CD4-positive, alpha-beta memory T cell (primary cell): ENCODE measurements at places on chromosomes 11 and 22.

GRCh38 chr11:73838443-73839122 is 38.1 kb downstream of the COA4 start:
- DNase-seq: no peak

DNA sequence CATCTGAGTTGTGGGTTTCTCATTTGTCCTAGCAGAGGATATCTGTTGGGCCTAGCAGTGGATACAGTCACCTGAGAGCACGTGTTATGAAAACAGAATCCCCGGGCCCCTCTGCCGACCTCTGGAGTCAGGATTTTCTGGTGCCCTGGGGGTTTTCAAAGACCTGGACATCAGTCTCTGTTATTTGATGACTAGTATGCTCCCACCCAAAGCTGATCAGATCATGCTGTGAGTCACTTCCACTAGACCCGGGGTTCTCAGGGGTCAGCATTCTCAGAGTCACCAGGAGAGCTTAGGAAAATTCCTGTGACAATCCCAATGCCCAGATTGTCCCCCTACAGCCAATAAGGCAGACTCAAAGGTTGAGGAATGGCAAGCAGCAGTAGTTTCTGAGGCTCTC is 38.7 kb downstream of the KCNJ1 start:
- no peak for DNase-seq

DNA sequence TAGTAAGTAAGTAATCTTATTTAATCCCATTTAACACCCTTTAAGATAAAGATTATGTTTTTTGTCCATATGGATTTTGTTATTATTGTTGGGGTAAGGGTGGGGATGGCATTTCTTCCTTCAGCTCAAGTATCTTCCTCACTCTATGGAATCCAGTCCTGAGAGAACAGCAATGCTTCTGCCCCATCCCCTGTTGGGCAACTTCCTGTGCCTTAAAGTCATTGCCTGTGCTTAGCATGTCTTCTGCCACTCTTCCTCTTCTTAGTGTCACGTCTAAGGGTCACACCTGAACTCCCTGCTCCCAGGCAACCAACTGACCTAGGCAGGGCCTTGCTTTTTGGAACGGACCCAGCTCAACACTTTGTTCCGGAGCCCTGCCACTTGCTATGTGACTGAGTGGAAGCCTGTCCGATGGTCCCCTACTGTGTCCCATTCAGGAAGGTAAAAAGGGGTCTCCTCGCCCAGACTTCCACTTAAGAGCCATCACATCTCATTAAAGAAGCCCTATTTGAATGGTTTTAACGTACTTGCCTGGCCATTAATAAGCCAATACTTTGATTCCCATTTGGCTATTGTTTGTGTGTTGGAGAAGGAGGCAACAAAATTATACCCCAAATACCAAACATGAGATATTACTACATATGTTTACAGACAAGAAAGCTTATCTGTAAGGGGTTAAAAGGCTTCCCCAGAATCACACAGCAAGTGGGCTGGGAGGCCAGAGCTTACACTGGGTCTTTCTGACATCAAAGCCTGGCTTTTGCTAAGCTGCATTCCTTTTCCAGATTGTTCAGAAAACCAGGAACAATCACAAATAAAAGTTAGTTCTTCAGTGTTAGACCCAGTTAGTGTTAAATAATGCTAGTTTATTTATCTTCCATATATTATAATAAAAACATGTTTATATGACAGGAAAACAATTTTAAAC is 59.2 kb downstream of the RAB38 start:
- DNase-seq: no peak

- no peak for DNase-seq
Measured at GRCh38 chr11:36400766-36401455, 104.8 kb downstream of the PRR5L start.

DNA sequence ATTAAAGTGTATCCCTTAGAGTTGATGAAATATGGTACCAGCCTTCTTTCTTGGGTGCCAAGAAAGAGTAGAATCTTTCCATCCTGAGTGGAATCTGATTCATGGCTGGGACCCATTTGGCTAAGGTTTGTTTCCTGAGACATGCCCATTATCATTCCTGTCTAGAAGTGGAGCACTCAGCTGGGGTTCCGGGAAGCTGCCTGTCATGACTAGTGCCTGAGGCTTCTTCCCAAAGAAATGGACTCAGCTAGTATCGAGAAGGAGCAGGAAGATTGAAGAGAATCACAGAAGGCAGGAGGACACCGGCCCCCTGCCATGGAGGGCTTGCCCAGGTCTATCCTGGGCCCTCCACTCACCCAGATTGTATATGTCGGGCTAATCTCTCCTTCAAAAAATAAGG is 57.6 kb downstream of the KREMEN1 start:
- no peak for DNase-seq

GRCh38 chr11:85752201-85752889 is 58.6 kb downstream of the SYTL2 start:
- DNase-seq: no peak

DNA sequence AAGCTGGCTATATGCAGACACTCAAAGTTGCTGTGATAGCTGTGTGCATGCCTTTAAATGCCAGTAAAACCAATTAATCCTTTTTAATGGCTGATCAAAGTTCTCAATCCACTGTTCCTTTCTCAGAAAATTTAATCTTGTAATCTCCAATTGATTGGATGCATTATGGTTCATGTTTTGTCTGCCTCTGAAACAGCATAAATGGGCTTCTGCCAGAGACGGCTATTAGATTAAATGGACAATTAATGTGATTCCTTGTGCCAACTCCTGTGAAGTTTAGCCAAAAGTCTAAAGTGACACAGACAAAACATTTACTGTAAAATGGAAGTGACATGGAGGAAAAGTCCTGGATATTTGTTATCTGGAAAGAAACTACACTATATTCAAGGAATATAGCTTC is 952.5 kb upstream of the FAT3 start:
- DNase-seq: no peak

DNA sequence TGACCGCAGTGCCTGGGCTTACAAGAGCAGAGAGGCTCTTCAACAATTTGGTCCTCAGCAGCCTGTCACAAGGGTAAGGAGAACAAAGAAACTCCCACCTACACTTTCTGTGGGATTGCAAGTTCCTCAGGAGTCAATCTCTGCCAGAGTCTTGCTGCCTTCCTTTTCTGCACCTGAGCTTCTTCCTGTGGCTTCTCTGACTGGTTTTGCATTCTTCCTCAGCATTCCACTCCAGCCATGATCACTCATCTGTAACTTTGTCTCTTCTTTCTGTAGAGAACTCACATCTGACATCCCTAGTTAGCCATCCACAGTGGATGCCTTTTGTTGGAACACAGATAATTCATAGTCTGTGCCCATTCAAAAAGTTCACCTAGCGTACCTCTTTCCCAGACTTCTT is 14.2 kb upstream of the OR6A2 start:
- DNase-seq: no peak

GRCh38 chr11:71496421-71496820 is 30.6 kb upstream of the KRTAP5-7 start:
- no peak for DNase-seq

DNA sequence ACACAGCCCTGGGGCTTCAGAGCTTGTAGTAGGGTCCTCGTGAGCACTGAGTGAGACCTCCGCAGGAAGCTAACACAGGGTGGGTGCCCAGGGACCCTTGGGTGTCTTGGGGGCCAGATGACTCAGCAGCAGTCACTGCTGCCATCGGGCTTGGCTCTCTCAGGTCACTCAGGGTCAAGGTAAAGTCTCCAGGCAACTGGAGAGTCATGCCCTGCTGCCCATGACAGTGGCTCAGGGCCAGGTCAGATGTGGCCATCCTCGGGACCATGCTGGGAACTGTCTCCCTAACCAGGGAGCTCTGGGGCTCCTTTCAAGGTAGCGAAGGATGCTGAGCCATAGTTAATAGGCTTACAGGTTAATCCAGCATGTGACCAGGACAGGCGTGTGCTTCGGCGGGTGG is 44.4 kb upstream of the SLC22A12 start:
- no peak for DNase-seq

DNA sequence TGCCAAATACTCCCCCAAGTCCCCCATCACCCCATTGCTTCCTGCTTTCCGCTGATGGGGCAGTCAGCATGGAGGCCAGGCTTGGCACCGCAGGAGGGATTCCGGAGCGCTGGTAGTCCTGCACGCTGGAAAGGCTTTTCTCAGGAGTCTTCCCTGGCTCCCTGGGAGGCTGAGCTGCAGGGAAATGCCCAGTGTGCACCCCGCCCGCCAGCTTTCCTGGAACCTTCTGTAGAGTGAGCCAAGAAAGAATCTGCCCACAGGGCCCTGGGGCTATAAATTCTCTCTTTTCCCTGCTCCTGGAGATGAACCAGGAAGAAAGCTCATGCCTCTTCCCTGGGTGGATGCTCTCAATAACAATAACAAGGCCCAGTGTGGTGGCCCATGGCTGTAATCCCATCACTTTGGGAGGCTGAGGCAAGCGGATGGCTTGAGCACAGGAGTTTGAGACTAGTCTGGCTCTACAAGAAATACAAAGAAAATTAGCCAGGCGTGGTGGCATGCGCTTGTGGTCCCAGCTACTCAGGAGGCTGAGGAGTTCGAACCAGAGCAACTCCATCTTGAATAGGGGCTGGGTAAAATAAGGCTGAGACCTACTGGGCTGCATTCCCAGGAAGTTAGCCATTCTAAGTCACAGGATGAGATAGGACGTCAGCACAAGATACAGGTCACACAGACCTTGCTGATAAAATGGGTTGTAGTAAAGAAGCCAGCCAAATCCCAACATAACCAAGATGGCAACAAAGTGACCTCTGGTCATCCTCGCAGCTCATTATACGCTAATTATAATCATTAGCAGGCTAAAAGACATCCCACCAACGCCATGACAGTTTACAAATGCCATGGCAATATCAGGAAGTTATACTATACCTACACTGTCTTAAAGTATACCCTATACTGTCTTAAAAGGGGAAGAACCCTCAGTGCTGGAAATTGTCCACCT is 46.4 kb upstream of the FTH1 start:
- DNase-seq: no peak

DNA sequence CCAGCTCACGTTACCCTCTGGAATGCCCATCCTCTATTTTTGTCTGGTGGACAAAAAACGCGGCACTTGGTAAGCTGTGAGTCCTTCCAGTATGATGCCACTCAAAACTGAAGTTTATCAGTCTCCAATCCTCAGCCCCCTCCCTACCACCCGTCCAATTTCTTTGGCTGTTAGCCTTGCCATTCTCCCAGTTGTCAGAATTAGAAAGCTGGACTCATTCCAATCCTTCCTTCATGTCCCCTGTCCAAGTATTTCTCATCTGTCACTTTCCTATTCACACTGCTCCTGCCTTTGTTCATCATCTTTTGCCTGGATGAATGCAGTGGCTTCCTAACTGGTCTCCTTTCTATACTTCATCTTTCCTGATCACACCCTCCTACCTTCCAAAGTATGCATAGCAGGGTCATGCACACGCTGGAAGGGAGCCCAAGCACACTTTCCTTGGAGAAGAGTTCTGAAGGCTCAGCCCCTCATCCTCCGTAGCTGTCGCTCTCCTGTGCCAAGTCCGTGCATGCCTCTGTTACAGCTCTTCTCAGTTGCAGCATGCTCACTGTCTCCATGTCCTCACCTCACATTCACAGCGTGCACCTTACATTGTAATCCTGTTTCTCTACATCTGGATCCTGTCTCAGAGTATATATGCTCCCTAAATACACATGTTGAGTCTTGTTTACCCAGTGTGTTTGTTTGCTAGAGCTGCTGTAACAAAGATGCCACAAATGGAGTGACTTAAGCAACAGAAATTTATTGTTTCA is 19.4 kb downstream of the APLP2 start:
- no peak for DNase-seq

- DNase-seq: no peak
Measured at GRCh38 chr11:73267906-73268540, 4.1 kb upstream of the P2RY6 start.

DNA sequence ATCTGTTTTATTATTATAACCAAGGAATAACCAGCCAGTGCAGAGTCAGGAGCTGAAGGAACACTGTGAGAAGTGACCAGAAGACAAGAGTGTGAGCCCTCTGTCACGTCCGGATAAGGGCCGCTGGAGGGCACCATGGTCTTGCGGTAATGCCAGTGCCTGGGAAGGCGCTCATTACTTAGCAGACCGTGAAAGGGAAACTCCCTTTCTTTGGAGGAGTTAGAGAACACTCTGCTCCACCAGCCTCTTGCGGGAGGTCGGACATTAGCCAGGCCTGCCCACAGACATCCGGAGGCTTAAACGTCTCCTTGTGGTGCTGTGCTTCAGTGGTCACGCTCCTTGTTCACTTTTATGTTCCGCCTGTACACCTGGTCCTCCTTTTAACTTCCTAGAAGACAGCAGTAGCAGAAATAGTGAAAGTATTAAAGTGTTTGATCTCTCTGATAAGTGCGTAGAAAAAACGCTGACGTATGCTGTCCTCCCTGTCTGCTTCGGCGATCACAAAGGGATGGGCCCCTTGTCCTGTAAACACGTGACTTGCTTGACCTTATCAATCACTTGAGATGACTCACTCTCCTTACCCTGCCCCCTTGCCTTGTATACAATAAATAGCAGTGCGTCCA is 120.6 kb upstream of the LMO1 start:
- no peak for DNase-seq

GRCh38 chr22:32562401-32562800 is 87.8 kb downstream of the FBXO7 start:
- DNase-seq: no peak

DNA sequence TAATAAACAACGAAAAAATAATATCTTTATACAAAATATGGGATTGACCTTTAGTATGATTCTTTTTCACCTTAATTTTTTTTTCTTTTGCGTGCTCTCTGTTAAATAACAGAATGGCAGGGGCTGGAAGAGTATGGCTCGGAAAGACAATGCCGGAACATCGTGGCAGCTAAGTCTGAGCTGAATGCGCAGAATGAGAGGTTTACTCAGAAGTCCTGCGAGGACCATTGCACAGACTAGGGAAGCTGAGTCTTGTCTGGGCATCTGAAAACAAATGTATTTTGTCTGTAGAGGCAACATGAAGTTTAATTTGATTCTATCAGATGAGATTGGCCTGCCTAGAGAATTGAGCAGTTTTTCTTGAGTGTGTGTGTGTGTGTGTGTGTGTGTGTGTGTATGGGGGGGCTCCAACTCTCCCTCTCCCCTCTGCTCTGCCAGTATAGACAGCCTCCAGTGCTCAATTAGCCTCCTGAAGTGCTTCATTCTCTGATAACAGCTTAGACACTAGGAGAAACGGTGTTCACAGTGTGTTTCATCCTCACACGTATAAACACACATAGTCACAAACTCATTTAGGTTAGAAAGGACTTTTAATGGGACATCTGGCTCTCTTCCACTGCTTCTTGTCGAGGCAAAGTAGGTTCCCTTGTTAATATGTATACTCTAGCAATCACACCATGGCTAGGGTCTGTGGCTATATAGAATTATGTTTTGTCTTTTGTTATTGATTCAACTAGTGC is 244.3 kb upstream of the SORL1-AS1 start:
- no peak for DNase-seq

- DNase-seq: no peak
Measured at GRCh38 chr22:49470741-49471503, 356.8 kb downstream of the BRD1 start.

- DNase-seq: no peak
Measured at GRCh38 chr22:31586137-31586920, 75.7 kb downstream of the PISD start.

- DNase-seq: peak; percentile 65
Measured at GRCh38 chr11:66183494-66184048, 84.9 kb upstream of the RAB1B start.
